ENCODE measurements at places on chromosomes 12 and 14.

DNA sequence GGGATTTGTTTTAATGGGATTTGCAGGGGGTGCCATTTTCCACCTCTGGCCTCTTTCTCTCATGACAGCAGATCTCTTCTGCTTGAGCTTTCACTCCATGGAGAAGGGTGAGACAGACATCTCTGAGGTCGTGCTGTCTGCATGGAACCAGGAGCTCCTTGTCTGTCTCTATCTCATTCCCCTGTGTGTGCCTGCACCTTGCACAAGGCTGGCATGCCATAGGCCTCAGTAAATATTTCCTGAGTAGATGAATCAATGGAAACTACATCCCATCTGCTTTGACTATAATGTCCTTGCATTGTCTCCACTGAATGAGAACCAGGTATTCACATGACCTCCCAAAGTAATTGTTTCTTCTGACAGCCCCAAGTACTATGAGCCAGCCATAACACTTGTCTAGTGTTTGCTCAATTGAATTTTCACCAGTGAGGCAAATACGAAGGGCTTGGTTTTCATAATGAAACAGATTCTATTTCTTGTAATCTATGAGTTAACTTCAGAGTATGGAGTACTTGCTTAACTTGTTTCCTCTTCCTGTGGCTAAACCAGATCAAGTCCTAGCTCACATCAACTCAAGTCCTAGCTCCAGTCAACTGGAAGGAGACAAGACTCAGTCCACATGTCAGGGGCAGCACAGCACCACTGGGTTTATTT is 32.3 kb downstream of the KCNK13 start:
- DNase-seq = no peak

- no peak for DNase-seq
Observed at GRCh38 chr12:131673888-131674257, 37.0 kb upstream of the SFSWAP start.

DNA sequence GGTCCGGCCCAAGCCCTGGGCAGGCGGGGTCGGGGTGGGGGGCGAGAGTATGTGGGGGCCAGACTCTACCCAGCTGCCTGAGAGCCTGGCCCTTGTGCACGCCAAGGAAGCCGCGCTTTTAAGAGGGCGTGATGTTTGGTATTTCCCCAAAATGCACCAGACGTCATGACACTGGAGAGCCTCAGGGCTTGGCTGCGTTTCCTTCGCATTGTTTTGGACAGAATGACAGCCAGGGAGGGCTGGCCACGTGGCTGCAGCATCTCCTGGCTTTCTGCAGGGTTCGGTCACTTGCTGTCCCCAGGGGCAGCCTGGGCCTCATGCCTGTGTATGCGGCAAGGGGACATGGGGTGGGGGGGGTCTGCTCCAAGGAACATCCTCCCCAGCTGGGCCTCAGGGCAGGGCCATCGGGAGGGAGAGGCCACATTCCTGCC is 16.1 kb upstream of the NUDT14 start:
- no peak for DNase-seq

GRCh38 chr14:28242895-28243294 is 523.7 kb upstream of the FOXG1 start:
- no peak for DNase-seq

- DNase-seq = no peak
Observed at GRCh38 chr14:91805659-91806058, 61.7 kb downstream of the TC2N start.

- no peak for DNase-seq
Observed at GRCh38 chr14:37195327-37195726, 2.4 kb upstream of the MIPOL1 start.

DNA sequence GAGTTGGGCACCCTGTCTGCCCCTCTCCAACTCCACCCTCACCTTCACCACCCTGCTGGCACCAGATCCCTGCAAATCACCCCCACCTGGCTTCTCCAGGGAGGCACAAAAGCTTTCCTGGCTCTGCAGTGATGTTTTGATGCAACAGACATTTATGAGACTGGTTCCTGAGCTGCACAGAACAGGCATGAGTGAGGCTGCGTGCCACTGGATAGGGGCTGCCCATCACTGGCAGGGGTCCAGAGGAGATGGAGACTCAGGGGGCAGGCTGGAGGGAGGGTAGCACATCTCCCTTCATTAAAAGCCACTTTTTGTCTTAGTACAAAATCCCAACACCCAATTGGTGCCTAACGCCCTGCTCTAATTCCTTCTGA is 17.3 kb upstream of the ZDHHC22 start:
- DNase-seq = no peak

DNA sequence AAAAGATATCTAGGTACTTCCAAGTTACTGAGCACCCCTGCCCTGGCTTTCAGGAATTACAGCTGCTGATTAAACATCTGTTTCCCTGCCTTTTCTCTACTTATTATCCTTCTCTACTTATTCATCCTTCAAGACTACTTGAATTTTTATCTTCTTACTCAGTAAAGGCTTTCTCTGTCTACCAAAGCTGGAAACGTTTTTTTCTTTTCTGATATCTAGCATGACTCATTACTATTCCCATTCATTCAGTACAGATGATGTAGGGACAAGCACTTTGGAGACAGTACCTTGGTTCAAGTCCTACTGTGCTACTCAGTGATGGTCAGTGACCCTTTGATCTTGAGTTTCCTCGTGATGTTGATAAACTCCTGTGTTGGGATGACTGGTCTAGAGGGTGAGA is 848.7 kb downstream of the NRXN3 start:
- DNase-seq = no peak

DNA sequence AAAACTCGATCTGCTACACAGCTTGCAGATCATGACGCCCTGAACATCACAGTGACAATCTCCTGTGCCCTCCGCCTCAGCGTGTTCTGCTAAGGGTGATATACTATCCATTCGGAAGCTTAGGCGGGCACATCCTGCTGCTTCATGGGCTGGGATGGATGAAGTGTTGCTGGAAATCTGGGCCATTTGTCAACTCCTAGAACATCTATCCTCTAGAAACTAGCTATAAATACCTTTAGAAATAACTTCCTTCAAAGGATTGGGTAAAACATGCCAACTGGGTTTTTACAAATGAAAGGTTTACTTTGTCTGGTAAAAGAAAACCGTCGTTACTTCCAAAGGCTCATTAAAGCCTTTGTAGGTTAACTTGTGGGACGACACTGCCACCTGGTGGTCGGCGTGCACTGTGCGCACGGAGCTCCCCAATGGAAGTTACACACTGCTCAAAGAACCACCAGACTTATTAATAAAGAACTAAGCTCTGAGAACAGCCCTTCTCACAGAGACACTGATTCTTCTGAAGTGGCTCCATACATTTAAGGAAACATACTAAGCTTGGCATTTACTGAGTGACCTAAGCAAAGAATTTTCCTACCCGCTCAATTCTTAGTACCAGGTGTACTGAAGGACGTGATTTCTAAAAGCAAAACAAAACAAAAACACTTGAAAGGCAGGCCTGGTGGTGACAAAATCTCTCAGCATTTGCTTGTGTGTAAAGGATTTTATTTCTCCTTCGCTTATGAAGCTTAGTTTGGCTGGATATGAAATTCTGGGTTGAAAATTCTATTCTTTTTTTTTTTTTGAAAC is 21.6 kb upstream of the CACNA2D4 start:
- DNase-seq = no peak

GRCh38 chr14:75260025-75260763 is 18.4 kb upstream of the FOS start:
- no peak for DNase-seq

DNA sequence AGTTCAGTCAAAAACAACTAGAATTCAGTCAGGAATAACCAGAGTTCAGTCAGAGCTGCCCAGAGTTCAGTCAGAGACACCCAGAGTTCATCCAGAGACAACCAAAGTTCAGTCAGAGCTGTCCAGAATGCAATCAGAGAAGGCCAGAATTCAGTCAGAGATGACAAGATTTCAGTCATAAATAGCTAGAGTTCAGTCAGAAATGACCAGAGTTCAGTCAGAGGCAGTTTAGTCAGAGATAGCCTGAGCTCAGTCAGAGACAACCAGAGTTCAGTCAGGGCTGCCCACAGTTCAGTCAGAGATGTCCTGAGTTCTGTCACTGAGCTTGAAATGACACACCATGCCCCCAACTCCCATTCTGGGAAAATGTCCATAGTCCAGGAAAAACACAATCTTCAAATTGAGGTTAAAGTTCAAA is 1102.8 kb downstream of the BCL11B start:
- no peak for DNase-seq

GRCh38 chr12:117907108-117907689 is 61.6 kb downstream of the KSR2 start:
- no peak for DNase-seq

DNA sequence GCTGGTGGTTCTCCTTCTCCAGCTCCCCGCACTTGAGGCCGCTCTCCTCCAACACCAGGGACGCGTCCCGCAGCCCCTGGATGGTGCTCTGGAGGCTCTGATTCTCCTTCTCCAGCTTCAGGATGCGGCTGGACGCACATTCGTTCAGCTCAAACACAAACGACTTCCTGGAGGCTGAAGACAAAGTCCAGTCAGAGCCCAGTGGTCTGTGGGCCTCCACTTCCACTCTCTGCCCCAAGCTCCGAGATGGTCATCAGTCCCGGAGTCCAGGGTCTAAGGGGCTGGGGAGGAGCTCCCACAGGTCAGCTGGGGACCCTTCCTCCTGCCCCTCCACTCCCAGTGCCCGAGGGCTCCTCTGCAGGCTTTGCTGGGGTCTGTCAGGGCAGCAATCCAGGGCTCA is 76.6 kb upstream of the GPR68 start:
- no peak for DNase-seq

- no peak for DNase-seq
Observed at GRCh38 chr12:114302117-114302516, 103.8 kb downstream of the TBX5 start.

DNA sequence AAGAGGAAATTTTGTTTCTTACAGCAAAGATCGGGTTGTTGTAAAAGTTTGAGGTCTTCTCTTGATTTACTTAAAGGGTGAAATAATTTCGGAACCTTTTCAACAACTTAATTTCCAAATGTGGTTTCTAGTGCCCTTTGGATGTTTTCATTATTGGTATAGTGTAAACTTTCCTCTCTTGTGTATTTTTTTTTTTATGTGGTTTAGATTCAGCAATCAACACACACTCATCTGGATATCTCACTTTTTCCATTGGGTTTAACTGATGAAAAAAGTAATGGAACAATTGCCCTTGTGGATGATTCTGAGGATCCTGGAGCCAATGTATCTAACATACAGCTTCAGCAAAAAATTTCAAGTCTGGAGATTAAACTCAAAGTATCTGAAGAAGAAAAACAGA is 116.3 kb downstream of the CCDC91 start:
- DNase-seq = no peak

DNA sequence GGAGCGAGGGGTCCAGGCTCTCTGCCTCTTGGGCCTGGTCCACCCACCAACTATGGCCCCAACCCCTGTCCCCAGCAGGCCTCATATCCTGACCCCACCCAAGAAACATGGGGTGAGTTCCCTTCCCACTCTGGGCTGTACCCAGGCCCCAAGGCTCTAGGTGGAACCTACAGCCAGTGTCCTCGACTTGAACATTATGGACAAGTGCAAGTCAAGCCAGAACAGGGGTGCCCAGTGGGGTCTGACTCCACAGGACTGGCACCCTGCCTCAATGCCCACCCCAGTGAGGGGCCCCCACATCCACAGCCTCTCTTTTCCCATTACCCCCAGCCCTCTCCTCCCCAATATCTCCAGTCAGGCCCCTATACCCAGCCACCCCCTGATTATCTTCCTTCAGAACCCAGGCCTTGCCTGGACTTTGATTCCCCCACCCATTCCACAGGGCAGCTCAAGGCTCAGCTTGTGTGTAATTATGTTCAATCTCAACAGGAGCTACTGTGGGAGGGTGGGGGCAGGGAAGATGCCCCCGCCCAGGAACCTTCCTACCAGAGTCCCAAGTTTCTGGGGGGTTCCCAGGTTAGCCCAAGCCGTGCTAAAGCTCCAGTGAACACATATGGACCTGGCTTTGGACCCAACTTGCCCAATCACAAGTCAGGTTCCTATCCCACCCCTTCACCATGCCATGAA is 8.6 kb downstream of the ARHGAP9 start:
- no peak for DNase-seq

DNA sequence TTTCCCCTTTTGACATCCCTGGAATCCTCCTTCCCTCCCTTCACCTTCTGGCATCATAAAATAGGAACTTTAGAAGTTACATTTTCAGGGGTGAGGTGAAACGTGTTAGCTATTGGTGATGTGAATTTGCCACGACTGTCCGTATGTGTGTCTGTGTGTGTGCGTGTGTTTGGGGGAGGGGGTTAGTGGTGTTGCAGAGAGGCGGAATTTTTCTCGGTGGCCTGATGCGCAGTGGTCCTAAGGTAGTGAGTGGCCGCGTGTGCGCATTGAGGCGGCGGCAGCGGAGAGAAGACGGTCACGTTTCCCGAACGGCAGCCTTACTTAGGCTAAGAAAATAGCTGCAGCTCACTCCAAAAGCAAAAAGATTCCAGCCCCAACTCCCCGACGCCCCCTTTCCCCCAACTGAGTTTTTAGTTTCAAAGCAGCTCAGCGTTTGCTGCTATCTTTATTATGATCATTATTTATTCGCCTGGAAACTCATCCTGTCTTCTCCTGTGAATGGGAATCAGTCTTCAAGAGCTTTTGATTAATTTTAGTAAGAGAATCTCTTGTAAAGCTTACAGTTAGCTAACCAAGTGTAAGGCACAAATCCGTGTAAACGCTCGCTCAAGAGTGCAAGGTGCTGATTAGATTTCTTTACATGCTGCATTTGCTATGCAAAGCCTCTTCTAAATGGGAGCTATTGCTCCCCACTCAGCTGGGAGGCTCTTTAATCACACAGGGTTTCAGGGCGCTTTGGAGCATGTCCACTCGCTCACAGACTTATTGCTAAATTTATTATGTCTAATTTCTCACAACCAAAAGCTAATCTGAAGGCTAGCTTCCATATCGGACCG is 4.7 kb downstream of the FLRT2 start:
- no peak for DNase-seq

DNA sequence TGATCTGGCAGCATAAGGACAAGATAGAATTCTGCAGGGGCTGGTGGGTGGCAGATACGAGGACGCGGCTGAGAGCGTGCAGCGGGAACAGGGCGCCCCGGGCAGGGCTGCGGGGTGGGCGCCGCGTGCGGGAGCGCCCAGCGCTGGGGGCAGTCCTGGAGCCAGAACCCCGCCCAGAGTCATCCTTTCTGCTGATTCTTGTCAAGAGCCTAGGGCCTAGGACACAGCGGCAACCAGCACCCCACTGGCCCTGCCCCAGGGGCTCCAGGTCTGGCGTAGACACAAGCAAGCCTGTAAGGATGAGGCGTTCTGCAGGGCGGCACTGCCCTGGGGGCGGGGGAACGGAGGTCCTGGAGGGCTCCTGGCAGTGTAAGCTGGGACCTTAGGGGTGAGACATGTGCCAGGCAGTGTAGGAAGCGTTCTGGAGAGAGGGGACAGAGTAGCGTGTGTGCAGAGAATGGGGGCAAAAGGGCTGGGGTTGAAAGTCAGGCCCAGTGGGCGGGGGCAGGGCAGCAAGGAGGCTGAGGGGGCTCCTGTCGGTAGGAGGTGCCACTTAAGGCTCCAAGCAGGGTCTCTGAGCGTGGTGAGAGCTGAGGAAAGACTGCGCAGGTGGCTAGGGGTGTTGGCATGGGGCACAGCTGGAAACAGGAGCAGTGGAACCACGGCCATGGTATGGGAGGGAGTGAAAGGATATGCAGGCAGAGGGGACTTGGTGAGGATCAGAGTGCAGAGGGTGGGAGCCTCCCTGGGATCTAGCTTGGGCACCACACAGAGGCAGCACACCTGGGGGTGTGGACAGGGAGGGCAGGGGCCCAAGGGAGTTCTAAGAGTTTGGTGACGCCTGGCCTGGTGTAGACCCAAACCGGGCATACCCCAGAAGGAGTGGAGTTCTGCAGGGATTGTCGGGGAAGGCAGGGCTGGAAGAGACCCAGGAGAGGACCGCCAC is 845 bp upstream of the AHNAK2 start:
- DNase-seq = no peak

Data from esophagus squamous epithelium (tissue), 5 donors.